Right ventricle myocardium inferior (tissue), 1 donor: ENCODE measurements at places on chromosomes 12 and 14. TPM values are rescaled to one million over a fixed set of nuclear protein-coding genes. Genes with fewer than 3 reads are reported as not detected.

The TAS2R8 gene
- not detected for total RNA-seq

The LRRIQ1 gene
- 0.08 TPM for total RNA-seq

The TMPRSS12 gene
- not detected for total RNA-seq

The SCNN1A gene
- total RNA-seq: 0.46 TPM

The HSPA2 gene
- 15.2 TPM for total RNA-seq

The ATL1 gene
- total RNA-seq: 1.1 TPM

The PDZRN4 gene
- total RNA-seq: not detected

The KRT6C gene
- not detected for total RNA-seq

The LRRC9 gene
- 0.19 TPM for total RNA-seq

The FLRT2 gene
- total RNA-seq: 3.4 TPM

The BDKRB1 gene
- total RNA-seq: not detected

The TEX22 gene
- 2.4 TPM for total RNA-seq

The TMEM119 gene
- 1.3 TPM for total RNA-seq

The CALCOCO1 gene
- 186 TPM for total RNA-seq

The LRP1 gene
- total RNA-seq: 143 TPM

The EGLN3 gene
- 136 TPM for total RNA-seq

The TMEM52B gene
- total RNA-seq: not detected

GRCh38 chr12:65930114-65930828, 106.0 kb downstream of the HMGA2 start:
- DNase-seq: no peak

DNA sequence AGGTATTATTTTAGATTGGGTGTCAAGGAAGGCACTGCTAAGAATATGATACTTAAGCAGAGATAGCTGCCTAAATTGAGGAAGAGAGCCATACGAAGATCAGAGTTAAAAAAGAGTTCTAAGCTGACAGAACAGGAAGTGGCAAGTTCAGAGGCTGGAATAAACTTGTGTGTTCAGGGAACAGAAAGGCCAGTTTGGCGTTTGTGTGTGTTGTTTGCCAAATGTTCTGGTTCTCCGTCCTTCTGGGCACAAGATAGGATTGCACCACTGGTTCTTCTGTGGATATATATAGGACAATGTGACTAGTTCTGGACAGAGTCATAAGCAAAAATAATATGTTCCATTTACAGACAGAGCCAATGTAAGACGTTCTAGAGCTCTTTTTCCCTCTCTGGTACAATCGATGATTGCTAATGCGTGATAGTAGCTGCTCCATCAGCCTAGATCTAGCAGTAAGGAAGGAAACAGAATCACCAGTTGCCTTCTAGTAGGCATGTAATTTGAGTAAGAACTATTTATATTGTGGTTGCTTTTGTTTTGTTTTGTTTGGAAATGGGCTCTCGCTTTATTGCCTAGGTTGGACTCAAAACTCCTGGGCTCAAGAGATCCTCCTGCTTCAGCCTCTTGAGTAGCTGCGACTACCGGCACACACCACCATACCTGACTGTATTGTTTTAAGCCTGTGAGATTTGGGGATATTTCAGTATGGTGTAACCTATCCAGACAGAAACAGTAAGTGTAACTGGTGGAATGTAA, 7.4 kb downstream of the BBS10 start:
- no peak for DNase-seq

- no peak for DNase-seq
Observed at GRCh38 chr12:79685068-79685467, 5.7 kb downstream of the PAWR start.

DNA sequence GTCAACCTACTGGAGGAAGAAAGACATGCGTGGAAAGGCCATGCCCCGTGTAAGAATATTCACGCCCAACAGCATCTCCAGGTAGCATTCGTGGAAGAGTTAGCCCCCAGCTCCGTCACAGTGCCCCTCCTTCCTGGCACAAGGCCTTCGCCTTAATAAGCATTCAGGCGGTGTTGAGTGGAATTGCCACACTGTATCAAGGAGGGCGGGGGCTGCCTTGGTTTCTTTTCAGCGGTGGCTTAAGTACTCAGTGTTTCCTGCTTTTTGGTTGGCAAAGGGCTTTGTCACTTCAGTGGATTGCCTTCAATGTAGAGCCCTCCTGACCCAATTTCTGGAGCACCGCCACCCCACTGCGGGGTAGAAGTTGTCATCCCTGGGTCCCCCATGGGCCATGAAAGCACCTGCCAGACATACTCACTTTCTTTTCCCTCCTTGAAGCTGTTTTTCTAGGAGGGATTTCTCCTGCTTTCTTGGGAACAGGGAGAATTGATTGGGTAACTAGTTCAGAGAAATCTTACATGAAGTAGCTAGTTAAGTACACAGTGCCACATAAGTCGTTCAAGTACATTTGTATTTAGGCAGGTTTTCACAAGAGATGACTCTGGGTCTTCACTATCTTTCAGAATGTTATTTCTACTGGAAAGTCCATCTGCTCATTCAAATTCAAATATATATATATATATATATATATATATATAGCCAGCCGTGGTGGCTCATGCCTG, 65.5 kb upstream of the STON2 start:
- DNase-seq: no peak

DNA sequence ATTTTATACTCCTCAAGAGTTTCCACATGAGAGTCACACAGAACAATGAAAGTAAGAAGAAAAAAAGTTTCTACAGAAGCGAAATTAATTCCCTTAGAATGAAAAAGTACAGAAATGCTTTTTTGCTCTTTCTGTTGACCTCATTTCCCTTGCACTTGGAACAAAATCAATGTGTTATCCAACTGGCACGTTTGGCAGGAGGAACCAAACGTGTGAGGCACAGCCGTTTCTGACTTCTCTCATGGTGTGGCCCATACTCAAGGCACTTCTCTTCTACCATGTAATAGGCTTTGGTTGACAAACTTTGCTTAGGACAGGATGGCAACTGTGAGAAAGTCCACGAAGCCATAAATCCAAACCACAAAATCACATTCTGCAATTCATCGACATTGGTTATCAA, 297.0 kb downstream of the FUT8 start:
- DNase-seq: no peak

- no peak for DNase-seq
Observed at GRCh38 chr14:68690089-68690958, 102.5 kb downstream of the ZFP36L1 start.

GRCh38 chr12:117000316-117000715, 89.6 kb downstream of the FBXW8 start:
- DNase-seq: no peak

DNA sequence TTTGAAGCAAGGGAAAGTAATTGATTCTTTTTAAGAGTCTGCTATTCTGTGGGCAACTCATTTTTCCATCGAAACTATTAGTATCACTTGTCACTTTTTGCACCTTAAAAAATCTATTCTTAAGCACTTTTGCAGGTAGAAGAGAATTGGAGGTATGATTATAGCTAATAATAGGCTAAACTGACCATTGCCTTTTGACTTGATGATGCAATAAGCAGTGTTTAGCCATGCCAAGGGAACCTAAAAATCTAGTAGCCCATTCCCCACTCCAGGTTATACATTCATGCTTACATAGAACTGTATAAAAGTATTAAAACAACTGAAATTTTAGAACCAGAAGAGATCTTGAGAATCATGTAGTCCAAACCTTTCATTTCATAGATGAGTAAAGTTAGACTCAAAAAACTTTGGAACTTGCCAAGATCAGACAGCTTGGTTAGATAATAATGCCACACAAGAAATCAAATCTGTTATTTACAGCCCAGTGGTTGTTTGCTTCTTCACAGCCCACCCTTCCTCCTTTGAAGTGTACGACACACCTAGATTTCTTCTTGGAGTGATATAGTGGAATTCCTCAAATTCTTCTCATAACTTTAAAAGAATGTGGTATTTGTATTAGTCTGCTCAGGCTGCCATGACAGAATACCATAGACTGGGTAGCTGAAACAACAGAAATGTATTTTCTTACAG, 21.7 kb upstream of the GARIN2 start:
- no peak for DNase-seq

DNA sequence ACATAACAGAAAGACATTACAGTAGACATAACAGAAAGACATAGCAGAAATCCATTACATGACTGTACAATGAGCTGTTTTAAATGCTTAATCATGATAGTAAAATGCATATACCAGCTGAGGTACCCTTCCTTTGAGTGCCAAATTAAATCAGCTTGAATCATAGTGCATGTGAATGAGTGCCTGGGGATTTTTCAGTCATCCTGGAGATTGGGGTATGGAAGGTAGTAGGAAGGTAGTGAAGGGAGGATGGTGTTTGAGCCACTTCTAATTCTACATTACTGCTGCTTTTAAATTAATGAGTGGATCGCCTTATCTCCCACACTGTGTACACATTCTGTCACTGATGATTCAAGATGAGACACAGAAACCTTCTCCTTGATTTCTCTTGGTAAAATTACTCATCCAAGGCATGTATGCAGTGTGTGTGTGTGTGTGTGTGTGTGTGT, 534.2 kb downstream of the LRFN5 start:
- DNase-seq: no peak

GRCh38 chr12:130878193-130879185, 6.6 kb downstream of the RAN start:
- DNase-seq: no peak

DNA sequence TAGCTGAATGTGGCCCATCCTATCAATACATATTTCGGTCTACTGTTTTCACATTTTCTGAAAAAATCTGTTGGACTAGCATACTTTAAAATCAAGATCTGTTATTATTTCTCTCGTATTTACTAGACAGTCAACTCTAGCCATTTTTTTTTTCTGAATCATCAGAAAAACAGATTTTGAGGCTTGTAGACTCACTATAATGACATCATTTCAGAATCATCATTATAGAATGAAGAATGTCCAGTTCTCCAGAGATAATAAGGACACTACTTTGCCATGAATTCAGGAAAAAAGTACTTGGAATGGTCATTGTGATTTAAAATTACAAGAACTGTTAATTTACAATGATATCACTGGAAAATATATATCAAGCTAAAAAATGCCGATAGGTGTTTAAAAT, 589.8 kb downstream of the KCNH5 start:
- no peak for DNase-seq

DNA sequence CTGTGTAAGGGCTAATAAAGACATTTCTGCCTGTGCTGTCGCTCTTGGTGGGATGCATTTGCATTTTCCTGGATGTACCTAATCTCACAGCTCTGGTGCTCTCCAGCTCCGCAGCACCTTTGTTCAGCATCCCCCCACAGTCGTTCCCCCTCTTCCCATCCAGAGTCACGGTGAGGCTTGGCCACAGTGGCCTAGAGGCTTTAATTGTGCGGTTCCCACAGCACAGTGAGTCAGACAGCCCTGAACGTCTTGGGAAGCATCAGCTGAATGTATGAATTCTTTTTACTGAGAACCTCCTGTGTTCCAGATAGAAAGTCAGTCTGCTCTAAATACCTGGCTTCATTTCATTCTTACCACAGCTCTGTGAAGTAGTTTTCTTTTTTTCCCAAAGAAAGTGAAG, 28.7 kb downstream of the MLXIP start:
- DNase-seq: no peak

DNA sequence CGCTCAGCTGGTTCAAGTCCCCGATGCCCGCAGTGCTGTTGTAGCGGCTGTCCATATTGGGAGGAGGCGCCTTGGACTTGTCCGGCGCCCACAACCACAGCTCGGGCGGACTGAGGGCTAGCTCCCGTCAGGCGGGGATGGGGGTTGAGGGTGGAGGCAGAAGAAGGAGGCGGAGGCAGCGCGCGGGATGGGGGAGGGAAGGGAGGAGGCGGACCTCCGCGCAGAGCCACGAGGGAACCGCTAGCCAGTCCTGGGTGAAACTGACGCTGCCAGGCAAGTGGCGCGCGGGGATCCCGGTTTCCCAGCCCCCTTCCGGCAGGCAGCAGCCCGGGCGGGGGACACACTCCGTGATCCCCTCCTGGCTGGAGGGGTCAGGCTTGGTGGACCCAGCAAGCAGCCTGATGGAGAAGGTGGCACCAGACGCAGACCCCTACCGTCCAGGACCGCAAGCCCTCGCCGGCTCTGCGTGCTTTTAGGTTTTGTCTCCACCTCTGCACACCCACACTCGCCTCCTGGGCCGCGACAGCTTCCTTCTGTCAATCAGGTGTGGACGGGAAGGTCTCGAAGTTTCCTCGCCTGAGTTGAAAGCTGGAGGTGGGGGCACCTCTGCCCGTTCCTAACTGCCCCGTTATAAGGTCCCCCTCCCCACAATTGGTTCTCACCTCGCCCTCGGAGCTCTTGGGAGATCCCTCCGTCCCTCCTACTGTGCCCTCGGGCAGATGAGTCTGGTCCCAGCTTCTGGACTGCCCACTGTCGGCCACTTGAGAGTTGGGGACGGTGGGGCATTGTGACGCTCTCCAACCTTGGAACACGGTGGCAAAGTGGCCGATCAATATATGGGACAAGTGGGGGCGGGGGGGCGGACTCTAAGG, at the start of gene CPNE8:
CPNE8 (minus strand) TSS at position 112 of the 872 bp plus-strand sequence; CDS start at position 55, 57 bp downstream.
- DNase-seq: peak; percentile 92

- DNase-seq: peak; percentile 82
Observed at GRCh38 chr12:131007031-131007739, 53.5 kb downstream of the ADGRD1 start.

GRCh38 chr14:78762331-78762730, 592.2 kb downstream of the NRXN3 start:
- no peak for DNase-seq

DNA sequence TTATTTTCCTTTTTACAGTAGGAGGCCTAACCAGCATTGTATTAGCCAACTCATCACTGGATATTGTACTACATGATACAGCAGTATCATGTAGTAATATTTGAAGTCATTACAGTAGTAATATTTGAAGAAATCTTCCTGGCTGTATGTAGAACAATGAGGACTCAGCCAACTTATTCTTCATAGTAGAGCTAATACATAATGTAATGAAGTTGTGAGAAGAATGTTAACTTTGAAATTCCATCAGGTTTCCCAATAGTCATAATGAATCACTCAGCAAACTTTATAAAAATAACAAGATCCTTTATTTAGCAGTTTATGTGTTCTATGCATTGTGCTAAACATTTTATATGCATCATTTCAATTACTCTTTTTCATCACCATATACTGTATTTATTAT, 61.8 kb downstream of the LRRK2 start:
- DNase-seq: no peak

- DNase-seq: no peak
Observed at GRCh38 chr14:52350445-52350844, 36.3 kb downstream of the PTGER2 start.

GRCh38 chr12:94714378-94715114, 64.2 kb upstream of the TMCC3 start:
- DNase-seq: no peak

- no peak for DNase-seq
Observed at GRCh38 chr14:69610874-69611171, 573 bp upstream of the SUSD6 start.

DNA sequence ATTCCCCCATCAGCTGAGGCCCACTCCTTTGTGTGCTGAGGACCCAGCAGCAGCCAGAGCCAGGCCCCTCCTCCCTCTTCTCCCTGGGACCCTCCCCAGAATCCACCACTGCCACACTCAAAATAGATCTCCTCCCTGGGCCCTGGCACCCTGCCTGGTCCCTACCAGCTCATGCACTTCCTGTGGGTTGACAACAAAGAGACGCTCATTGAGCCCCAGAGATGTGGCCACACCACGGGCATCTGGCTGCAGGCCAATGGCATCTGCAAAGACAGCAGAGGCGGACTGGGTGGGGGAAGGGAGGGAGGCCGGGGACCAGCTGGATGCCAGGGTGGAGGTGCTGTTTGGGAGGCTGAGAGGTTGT, 16.0 kb upstream of the ENDOU start:
- peak; percentile 95 for DNase-seq

GRCh38 chr12:47100160-47100559, 20.4 kb upstream of the AMIGO2 start:
- DNase-seq: no peak

GRCh38 chr12:3178671-3179313, 101.6 kb downstream of the TSPAN9 start:
- no peak for DNase-seq

- no peak for DNase-seq
Observed at GRCh38 chr12:108914121-108914531, 34.2 kb downstream of the DAO start.

- DNase-seq: peak; percentile 89
Observed at GRCh38 chr12:57175428-57176138, 28.2 kb upstream of the LRP1-AS start.
